ENCODE measurements at places on chromosomes 5 and 9.

DNA sequence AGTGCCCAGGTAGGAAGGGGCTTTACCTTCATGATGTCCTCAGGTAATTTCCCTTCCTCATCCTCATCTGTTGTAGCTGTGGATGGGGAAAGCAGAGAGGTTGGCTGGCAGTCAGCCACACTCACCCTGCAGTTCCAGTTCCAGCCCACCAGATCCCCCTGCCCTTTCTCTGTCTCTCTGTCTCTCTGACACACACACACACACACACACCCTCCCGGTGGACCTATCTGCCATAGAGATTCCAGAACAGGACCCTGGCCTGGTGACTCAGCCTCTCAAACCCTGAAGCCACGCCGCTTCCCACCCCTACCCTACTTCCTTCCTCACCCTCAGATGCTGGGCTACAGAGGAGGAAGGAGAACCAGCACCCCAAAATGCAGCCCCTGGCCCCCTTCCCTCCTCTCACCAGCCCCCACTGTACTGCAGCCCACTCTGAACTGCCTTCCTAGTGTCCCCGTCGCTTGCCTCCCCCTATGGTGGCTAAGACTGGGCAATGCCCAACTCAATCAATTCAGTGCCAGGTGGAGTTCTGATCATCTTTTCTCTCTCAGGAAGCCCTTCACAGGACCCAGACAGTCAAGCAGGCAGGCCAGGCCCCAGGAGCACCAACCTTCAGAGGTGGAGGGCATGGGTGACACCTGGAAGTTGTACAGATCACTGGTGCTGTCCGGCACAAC lies 4.8 kb downstream of the IRF1 start:
- DNase-seq: no peak

DNA sequence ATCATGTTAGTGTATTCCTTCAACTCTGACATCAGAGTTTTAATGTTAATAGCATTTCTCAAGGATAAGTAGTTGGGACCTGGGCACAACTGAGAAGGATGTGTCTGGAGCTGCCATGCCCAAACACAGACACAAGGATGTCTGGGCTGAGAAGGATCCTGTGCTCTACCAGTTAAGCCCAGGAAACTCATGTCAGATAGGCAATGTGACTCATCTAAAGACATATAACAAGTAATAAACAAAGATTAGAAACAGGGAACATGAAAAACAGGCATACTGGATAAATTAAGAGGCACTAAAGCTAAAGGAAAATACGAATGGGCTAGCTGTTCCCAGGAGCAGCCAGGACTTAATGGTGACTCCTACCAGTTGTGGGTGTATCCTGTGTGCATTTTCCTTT lies 9.1 kb upstream of the EGFLAM start:
- DNase-seq: no peak

DNA sequence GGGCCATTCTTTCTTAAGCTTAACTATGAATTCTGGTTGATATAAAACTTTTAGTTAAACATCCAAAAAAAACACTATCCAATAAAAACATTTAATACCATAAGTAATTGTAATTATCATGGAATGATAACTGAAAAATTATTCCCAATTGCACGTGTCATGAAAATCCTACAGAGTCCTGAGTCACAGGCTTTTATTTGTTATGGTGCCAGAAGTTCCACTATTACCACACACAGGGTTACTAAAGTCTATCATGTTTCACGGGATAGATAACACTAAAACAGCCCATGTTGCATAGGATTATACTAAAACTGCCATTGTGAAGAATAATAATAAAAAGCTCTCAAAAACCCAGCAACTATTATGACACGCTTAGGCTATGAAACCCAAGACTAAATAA lies 1381.8 kb downstream of the EFNA5 start:
- no peak for DNase-seq

- no peak for DNase-seq
These were observed 272.2 kb upstream of the DMRT1 start for GRCh38 chr9:569296-569695.

DNA sequence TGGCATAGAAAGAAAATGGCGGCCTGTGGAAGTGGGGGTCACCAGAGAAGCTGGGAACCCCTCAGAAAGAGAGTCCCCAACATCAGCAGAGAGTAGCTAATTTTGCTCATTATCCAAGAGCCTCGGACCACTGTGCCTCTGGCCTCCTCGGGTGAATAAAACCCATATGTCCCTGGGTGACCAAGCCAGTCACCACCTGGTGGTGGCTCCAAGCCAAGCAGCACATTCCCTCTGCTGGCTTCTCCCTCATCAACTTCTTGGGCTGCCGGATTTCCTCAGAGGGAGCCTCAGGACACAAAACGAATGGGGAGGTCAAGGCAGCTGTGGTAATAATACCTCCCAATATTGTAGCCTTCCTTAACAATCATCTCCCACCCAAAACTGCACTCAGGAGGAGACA lies 242.5 kb downstream of the NFIB start:
- no peak for DNase-seq

GRCh38 chr5:103371046-103371607 lies 112.6 kb downstream of the MACIR start:
- DNase-seq: no peak

GRCh38 chr5:175687231-175687701 lies 29.4 kb downstream of the HRH2 start:
- DNase-seq: no peak

All from glomerular endothelial cell (primary cell).